H9 (cell line): ENCODE measurements at places on chromosomes 2 and 18.

DNA sequence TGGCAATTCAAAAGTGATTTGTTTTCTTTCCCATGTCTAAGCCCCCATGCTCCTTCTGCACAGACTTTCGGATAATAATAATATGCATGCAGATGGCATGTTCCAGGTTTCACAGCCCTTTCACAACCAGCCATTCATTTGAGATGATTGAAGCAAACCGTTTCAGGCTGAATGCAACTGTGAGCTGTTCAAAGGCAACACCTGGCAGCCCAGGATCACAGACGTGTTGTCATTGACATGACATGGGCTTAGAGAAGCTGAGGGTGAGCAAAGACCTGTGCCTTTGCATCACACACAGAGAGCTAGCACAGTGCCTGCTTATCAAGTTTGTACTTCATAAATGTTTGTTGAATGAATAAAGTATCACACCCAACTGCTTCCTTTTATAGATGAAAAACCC is 12.4 kb upstream of the ERMN start:
- DNase-seq: no peak

DNA sequence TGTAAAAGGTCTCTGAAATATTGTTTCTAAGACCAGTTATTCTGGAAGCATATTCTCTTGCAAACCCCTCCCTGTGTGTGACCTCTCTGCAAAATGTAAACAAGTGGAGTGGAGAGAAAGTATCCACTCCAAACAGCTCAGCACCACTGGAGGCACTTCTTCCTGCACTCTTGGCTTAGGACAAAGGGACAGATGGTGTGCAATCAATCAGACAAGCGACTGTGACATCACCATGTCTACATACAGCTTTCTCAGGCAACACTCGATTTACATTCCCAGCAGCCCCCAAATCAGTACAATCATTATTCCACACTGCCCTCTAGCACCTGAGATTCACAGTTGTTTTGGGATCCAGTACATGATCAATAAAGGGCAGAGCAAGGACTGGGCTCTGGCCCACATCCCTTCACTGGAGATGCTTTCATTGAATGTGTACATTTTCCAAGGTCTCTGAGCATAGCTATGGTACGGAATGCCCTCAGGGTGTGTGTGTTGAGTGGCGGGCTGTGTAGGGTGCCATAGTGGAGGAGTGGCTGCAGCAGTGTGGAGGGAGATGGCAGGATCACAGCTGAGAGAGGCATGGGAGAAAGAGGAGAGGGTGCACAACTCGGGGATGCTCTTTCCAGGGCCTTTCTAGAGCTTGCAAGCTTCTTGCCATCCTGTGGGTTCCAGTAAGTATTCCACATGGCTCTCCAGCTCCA is 311.8 kb upstream of the ST6GAL2 start:
- DNase-seq: no peak

DNA sequence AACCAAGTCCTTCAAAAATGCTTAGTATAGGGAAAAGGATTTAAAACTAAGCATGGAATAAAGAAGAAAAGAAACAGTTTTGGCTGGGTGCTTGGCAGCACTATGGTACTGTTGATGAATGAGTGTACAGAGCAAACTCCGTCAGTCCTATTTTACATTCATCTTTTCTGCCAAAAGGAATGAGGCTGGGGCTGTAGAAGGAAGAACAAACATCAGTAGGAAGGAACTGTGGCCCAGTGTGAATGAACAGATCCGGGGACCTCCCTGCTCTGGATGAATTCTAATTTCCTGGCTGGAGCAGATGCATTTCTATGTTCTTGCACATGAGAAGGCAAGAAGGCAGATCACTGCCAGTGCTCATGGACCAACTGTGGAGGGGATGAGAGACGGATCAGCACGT is 474.0 kb upstream of the MEIS1 start:
- no peak for DNase-seq

DNA sequence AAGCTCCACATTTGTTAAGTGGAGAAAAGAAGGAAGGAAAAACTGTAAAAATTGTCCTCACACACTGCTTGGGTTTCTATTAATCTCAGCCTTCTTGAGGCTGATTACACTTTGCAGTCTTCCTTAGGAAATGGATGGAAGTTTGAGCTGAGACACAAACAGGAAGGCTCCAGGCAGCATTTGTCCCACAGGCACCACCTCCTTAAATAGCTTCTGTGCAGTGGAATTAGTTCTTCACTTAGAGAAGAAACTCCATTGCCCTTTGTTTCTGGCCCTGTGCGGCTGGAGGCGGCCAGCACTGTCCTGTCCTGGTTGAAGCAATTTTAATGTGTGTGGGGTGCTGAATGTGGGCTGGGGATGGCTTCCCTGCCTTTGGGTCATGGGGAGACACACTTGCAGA is 44.3 kb downstream of the ARHGAP28 start:
- DNase-seq: no peak

- DNase-seq: no peak
Measured at GRCh38 chr2:10924441-10924840, 12.7 kb downstream of the KCNF1 start.

DNA sequence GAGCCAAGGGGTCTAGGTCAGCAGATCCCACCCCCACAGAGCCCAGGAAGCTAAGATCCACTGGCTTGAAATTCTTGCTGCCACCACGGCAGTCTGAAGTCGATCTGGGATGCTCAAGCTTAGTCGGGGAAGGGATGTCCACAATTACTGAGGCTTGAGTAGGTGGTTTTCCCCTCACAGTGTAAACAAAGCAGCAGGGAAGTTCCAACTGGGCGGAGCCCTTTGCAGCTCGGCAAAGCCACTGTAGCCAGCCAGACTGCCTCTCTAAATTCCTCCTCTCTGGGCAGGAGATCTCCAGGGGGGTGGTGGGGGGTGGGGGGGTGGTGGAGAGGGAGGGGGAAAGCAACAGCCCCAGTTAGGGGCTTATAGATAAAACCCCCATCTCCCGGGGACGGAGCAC is 419.5 kb downstream of the NUP35 start:
- no peak for DNase-seq

DNA sequence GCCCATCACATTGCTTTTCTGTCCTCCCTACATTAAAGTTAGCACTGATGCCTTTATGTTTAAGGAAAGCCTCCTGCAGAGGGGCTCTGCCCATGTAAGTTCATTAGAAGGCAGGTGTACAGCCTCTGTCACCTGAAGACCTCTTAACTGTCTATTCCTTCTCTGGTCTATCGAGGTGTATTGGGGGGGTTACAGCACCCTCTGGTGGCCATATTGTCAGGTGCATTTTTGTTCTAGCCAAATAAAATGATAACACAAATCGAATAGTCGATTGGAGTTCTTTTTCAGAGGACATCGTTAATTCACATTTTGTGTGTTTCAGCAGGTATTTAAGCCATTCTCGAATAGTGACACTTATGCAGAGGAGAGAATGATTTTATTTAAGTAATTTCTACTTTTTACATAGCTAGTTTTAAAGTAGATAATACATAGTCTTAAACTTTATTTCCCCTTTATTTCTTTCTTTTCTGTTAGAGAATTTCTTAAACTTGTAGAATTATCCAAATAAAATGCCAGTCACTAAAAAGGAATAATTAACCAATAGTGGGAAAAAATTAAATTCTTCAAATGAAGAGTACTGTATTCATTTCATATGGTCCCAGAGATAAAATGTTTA is 136.8 kb downstream of the NEDD4L start:
- DNase-seq: no peak

GRCh38 chr2:55231546-55232083 is 478 bp downstream of the CLHC1 start:
- DNase-seq: no peak

DNA sequence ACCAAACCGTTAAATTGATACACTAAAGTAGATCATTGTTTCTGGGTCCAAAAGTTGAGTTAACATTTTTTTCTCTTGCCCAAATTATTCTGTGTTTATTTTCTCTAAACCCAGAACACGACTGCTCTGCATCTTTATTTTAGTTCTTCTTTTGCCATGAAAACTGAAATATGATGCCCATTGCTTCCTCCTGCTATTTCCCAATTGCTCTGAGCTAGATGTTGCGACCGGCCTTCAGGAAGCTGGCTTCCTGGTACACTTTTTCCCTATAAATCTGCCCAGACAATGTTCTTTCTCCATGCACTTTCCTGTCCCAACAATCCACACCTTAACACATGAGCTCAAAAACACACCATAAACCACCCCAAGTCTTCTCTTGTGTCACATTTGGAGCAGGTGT is 501.4 kb downstream of the FBXO15 start:
- DNase-seq: no peak

GRCh38 chr2:50343150-50343830 is 688.6 kb downstream of the NRXN1 start:
- no peak for DNase-seq

DNA sequence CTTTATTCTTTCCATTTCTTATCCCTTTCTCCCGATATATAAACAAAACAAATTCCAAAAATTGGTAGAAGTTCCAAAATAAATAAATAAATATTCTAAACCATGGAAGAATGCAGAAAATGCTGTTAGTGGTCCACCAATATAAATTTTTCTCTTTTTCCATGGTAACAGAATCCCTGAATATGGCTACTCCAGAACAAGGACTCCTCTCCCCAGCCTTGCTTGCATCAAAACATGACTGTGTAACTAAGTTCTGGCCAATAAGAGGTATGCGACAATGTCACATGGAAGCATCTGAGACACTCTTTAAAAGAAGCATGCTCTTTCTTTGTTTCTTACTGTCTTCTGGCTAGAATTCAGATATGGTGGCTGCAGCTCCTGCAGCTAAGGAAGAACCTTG is 325.1 kb upstream of the TANK start:
- DNase-seq: no peak

DNA sequence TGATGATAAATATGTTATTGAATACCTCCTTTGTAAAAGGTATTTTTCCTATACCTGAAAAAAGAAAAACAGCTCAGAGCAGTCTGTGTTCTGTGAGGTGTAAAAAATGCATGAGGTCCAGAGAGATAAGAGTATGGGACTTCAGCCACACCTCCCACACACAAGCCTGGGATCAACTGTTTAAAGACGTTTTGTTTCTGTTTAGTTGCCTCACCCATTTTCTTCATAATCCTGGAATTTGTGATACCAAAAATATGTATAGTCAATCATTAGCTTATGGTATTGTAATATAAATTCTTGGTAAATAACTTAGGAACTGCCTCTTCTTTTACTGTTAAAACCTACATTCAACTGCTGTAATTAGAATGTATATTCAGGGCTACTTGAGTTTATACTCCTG is 1322.9 kb upstream of the TMEFF2 start:
- no peak for DNase-seq

DNA sequence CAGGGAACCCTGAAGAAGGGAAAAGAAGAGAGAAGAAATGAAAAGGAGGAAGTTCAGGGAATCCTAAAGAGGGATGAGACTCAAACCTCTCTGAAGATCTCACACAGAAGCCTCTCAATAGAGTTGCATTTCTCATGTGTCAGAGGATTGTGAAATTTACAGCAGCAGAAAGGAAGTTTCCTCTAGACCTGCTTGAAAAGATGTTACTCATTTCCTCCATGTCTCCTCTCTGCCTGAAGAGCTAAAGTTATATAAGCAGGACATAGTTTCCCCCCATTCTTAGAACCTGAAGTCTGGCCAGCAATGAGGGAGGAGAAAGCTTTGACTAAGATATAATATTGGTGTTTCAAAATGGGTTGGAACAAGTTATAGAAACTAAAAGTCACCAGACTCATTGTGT is 1155.6 kb downstream of the LRP1B start:
- DNase-seq: no peak

DNA sequence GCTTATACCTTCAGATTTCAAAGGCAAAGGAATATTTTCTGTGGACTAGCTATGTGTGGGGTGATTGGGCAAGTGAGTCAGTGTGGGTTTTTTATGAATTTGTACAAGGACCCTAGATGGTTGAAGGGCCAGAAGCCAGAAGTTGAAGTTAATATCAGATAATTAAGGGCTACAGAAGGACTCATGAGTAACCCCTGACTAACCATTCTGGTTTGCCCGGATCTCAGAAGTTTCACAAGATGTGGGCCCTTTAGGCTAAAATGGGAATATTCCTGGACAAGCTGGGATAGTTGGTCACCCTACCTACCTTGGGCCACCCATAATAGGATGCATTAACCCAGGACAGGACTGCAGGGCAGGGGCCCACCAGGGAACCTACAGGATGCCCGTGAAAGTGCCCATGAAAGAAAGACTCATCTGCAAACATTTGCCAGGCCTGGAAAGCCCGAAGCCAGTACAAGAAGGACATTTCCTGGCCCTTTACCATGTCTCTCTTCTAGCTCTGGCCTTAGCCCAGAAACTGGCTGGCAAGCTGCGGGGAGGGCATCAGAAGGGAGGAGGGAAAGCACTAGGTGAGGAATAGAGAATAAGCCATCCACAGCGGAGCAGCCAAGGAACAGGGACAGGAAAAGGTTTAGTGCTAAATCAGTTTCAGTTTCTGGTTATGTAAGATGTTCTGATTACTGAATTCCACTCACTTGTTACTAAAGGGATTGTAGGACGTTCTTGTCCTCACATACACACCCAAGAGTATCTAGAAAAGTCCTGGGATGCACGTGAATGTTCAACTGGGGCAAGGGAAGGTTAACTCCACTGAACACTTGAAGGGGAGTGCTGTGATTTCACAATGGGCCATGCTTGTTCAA is 33.6 kb downstream of the GCG start:
- no peak for DNase-seq

DNA sequence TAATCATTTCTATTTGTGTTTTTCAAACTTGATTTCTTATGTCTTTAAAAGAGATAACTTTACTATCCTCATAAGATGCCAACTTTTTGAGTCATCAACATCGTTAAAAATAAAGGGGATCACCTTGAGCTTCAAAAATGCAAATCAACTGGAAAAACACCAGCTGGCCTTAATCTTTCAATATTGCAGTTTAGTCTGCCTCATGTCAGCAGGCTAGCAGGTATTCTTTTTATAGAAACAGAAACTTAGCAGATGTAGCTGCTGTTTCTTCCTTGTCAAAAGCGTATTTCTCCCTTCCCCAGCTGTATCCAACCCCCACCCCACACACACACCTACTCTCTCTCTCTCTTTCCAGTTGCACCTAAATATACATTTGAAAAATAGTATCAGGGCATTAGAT is 154.1 kb upstream of the ZNF804A start:
- no peak for DNase-seq

DNA sequence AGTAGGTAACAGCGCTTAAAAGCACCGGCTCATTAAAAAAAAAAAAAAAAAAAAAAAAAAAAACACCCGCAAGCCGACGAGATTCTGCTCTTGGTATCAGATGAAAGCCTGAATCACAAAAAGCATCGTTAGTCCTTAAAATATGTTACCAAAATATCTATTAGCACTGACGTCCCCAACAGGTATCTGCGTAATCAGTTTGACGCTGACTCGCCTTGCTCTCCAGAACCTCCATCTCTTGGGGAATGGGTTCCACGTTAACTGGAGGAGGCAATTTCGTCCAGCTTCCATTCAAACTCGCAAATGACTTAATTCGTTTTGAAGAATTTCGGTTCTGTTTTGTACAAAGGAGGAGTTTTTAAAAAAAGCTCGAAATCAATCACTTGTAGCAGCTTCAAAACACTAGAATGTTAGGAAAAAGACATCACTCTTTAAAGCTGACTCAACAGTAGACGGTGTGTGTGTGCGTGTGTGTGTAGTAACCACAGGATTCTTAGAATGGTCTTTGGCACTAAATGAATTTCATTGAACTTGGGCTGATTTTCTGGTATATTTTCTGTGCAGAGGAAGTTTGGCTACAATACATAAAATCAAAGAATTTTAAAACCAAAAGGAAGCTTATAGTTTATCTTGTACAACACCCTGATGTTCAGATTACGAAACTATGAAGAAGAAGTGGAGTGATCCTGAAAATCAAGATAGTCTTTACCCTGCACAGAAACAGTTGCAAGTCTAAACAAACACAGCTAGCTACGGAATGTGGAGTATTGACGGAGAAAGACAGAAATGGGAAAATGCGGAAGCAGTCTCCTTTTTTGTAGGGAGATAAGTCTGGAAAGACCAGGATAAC is 1.1 kb upstream of the PGAP1 start:
- no peak for DNase-seq

- DNase-seq: no peak
Measured at GRCh38 chr2:168035458-168035857, 211.9 kb downstream of the STK39 start.
